GM12891 (cell line): ENCODE measurements at places on chromosomes 4 and X.

DNA sequence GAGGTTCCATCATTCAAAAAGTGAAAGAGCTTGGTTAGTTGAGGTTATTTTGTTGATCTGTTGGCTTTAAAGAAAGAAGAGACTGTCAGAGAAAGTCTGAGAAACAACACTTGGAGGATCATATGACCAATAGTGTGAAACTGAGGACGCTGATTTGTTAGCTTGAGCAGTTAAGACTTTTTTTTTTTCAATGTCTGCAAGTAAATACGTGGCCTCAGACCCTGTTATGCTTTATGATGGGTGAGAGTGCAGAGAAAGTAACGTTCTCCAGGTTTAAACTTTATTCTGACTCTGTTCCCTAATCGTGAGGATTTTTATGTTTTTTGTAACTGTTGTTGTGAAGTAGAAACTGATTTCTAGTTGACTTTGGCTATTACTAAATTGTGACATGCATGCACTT lies 45.9 kb downstream of the GAB1 start:
- no peak for DNase-seq

- DNase-seq, result no peak
These were observed 55.3 kb downstream of the KLHL4 start for GRCh38 chrX:87572901-87573300.

DNA sequence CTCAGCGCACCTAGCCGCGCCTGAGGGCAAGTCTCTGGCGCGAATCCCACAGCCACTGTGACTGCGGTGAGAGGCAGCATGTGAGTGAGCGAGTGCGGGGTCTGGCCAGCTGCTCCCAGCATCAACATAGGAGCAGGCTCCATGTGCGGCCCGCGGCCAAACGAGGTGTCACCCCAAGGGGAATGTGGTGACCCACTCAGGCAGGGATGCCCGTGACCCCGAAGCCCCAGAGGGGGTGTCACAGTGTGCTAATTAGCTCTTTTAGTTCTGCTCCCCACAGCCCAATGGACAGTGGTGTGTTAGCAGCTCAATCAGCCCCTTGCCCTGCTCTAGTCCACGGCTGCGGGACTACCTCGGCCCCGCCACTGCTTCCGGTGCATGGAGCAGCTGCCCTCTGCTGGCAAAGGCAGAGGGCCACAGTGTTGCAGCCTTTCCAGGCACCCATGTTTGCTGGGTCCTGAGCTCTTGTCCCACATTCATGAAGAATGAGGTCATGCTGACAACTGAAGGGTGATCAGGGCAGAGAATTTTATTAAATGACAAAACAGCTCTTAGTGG lies 61.4 kb downstream of the AGA start:
- DNase-seq, result no peak

GRCh38 chrX:9033179-9033578 lies 748 bp downstream of the FAM9B start:
- no peak for DNase-seq

GRCh38 chrX:154833746-154834274 lies 652 bp downstream of the SMIM9 start:
- DNase-seq, result no peak

- DNase-seq, result no peak
These were observed 950.1 kb downstream of the FAT4 start for GRCh38 chr4:126264839-126265238.

- DNase-seq, result no peak
These were observed 102.5 kb downstream of the POLA1 start for GRCh38 chrX:24796204-24796603.

- DNase-seq, result peak; percentile 40
These were observed at the start of gene MSN for GRCh38 chrX:65667503-65668376. MSN (plus strand) TSS chrX:65667654; CDS start chrX:65667842, 188 bp downstream.

DNA sequence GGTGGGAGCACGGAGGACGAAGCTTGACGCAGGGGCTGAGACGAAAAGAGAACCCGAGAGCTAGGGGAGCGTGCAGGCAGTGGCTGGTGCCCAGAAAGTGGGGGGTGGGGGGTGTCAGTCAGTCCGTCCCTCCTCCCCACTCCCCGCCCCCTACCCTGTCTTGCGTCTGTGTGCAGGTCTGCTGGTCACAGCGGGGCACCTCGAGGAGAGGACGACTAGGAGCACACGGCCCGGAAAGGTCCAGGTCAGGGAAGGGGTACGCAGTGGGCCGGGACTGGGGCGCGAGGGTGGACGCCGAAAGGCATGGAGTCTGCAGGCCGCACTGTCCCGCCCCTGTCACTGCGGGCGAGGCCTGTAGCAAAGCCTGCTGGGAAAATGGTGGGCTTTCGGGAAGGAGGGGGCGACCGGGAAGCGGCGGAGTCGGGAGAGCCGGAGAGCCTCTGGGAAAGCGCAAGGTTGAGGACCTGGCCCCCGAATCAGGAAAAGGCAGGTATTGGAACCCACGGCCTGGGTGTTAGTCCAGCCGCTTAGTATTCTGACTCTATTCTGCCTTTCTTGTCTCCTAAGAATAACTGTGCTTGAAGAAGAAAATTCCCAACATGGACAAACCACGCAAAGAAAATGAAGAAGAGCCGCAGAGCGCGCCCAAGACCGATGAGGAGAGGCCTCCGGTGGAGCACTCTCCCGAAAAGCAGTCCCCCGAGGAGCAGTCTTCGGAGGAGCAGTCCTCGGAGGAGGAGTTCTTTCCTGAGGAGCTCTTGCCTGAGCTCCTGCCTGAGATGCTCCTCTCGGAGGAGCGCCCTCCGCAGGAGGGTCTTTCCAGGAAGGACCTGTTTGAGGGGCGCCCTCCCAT lies 769 bp downstream of the TCEAL1 start:
- no peak for DNase-seq

GRCh38 chrX:113804819-113805218 lies 779.1 kb upstream of the HTR2C start:
- no peak for DNase-seq

DNA sequence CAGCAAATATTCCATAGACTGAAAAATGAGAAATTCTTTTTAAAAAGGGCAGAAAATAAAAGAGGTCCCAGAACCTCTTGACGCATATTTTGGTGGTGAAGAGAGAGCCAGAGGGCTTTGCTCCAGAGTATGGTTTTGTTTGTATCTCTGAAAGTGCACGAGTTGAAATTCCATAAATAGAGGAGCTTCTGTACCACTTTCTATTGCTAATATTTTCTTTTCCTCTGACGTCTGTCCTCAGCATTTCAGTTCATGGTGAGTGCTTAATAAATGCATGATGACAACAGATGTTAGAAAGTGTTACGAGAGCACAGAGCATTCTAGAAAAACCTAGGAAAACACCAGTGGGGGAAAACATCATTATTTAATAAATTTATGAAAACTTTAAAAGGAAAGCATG lies 145.6 kb downstream of the AMELX start:
- DNase-seq, result no peak

- no peak for DNase-seq
These were observed 459.7 kb downstream of the IL15 start for GRCh38 chr4:142095886-142096605.

GRCh38 chrX:68731254-68731653 lies 83.8 kb downstream of the STARD8 start:
- no peak for DNase-seq

DNA sequence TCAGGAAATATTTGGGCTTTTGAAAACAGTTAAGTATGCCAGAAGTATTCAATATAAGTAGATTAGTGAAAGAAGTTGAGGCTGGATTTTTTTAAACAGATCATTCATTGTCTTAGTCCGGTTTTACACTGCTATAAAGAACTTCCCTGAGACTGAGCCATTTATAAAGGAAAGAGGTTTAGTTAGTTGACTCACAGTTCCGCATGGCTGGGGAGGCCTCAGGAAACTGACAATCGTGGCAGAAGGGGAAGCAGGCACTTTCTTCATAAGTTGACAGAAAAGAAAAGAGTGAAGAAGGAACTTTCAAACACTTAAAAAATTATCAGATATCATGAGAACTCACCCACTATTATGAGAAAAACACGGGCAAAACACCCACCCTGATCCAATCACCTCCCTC lies 31.1 kb upstream of the CYLC1 start:
- DNase-seq, result no peak

DNA sequence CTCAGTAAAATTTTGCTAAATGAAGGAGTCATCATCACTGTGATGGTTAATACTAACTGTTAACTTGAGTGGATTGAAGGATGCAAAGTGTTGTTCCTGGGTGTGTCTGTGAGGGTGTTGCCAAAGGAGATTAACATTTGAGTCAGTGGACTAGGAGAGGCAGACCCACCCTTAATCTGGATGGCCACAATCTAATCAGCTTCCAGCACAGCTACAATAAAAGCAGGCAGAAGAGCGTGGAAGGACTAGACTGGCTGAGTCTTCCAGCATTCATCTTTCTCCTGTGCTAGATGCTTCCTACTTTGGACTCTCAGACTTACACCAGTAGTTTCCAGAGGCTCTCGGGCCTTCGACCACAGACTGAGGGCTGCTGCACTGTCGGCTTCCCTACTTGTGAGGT lies 21.3 kb upstream of the WDR44 start:
- no peak for DNase-seq

DNA sequence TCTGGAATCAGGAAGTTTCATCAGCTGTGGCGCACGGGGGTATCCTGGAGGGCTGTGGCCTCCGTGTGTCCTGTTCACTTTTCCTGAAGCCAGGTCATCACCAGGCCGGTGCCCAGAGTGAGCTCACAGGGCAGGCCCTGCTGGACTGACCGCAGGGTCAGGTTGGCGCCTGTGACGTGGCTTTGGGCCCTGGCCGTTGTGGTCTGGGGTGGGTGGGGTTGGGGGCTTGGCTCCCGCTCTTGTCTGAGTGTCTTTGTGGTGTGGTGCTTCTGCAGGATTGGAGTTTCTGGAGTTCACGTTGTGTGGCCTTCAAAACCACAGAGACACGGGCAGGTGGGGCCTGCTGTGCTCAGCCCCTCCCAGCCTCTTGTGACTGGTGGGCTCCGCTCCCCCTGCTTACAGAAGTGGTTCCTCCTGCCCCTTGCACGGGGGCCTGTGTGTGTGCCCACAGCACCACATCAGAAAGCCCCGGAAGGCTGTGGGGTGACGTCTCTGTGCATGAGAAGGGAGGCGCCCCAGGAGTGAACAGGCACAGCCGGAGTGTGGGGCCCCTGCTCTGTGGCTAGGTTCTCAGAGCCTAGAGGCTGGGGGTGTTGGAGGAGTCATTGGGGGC lies 9.5 kb downstream of the RGS12 start:
- peak; percentile 53 for DNase-seq

DNA sequence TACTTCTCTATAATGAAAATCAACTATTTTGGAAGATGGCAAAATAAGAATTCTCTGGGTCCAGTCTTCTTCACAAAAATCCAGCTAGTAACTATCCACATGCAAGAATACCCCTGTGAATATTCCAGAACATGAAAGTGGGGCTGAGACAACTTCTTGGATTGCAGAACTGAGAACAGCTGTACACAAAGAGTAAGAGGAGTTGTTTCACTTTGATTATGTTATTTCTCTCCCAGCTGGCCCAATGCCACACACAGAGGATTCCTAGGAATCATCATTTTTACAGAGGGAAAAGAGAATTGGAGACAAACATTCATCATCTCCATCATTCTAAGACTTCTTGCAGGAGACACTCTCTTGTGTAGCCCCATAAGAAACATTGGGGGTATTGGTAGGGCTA lies 782.2 kb upstream of the LCORL start:
- no peak for DNase-seq

- no peak for DNase-seq
These were observed 32.4 kb upstream of the RBPJ start for GRCh38 chr4:26288355-26288909.

DNA sequence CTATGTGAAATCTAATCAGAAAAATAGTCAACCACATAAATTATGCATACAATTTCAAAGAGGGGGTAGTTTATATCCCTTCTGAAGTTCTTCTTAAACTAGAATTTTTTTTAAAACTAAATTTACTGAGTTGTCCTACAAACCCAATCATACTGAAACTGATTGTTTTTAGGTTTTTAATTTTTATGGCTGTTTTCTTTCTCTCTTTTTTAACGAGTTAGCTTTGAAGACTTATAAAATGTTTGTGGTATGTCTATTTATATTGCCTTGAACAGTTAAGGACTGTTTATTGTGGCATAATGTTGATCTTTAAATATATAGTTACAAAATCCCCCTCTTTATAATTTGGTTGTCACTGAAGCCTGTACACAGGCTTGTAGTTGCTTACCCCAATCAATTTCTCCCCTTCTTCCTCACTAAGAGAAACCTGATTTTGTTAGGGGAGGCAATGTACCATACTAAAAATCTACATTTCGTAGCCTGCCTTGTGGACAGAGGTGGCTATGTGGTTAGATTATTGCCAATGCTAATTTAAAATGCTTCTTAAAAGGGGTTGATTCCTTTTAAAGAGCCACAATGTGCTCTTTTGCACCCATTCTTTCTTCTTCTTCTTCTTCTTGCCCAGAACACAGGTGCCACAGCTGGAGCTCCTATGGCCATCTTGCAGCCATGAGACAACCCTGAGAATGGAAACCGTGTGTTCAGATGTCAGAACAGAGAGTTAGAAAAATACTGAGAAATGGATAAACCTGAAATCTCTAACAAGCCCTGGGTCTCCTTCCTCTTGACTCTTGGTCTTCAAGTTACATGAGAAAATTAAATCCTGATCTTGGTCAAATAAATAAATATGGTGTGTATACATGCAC lies 102.7 kb upstream of the ZNF827 start:
- DNase-seq, result no peak

DNA sequence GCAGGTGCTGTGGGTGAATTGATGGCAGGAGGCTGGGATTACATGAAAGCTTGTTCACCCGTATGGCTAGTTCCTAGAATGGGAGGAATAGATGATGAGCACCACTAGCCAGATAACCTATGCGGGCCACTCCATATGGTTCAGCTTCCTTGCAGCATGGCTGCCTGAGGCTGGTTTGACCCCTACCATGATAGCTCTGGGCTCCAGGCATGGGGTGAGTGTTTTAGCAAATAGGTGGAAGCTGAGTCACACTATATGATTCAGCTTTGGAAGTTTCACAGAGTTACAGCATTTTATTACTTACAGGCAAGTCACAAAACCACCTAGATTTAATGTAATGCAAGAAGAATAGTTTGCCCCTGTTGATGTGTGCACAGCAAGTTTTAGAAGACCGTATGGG lies 603.2 kb downstream of the STIM2 start:
- no peak for DNase-seq

DNA sequence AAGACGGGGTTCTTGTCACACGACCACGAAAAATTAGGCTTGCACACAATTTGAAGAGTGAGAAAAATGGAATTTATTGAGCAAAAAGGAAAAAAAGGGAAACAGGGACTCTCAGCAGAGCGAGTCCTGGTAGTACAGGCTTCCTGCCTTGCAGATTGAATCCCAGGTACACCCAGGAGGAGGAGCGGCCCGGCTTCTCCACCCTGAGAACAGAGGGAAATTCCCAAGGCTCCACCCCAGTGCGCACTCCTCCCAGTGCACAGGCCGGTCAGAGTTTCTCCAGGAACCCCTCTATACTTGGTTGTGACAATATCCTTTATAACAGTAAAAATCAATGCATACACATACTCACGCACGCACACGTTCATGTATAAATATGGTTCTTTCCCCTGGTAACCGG lies 22.0 kb downstream of the SLC4A4 start:
- no peak for DNase-seq

DNA sequence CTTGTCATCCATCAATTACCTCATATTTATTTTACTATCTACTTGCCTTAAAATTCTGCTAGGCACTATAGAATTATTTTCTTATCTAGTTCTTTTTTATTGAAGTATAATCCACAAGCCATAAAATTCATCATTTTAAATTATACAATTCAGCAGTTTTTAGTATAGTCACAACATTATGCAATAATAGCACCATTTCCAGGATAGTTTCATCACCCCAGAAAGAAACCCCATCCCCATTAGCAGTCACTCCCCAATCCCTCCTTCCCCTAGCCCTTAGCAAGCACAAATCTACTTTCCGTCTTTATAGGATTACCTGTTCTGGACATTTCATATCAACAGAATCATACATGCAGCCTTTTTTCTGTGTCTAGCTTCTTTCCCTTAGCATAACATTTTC lies 15.6 kb downstream of the SLC10A6 start:
- DNase-seq, result no peak
